NCI-H2081 treated with DMSO at 0.1 percent for 48 hours (cell line): ENCODE measurements at places on chromosomes 3 and 15.

- no peak for DNase-seq
These were observed 6.7 kb downstream of the EPHA3 start for GRCh38 chr3:89113893-89114840.

DNA sequence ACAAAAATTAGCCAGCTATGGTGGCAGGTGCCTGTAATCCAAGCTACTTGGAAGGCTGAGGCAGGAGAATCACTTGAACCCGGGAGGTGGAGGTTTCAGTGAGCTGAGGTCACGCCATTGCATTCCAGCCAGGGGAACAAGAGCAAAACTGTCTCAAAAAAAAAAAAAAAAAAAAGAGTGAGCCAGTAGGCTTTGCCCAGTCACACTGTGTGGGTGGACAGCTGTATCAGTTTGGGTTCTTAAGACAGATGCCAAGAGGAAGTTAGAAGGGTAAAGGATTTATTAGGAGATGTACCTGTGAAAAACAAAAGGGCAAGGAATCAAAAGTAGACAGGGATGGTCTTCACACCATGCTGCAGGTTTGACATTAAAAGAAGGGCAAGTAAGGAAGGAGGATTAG, 86.1 kb upstream of the CGNL1 start:
- no peak for DNase-seq

DNA sequence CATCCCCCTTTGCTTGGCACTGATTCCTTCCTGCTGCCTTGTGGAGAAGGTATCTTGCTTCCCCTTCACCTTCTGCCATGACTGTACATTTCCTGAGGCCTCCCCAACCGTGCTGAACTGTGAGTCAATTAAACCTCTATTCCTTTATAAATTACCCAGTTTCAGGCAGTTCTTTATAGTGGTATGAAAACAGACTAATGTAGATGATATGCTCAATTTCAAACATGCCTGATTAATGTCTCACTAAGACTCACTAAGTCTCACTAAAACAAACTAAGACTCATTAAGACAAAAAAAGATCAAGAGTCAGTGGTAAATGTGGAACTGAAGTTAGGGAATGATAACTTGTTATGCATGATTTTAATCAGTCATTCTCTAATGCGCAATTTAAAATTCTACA, 606.6 kb downstream of the RBMS3 start:
- DNase-seq = no peak

DNA sequence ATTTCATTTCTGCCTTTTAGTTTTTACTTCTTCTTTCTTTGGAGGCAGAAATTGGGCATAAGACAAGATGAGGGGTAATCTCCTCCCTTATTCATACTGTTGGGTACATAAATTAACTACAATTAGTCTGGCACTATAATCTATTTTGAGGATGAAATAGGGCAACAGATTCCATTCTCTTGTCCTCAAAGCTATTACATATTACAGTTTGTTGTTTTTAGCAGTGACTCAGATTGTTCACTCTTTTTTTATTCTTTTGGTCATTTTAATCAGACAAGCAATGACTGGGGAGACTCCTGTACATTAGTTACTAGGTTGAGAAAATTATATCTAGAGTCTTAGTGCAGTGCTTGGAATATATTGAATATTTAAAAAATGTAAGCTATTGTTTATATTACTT, 556.0 kb downstream of the OTOL1 start:
- no peak for DNase-seq
